ENCODE measurements at places on chromosomes 7 and 10.

- DNase-seq = no peak
These were observed 1167.6 kb downstream of the NXPH1 start for GRCh38 chr7:9600974-9601373.

DNA sequence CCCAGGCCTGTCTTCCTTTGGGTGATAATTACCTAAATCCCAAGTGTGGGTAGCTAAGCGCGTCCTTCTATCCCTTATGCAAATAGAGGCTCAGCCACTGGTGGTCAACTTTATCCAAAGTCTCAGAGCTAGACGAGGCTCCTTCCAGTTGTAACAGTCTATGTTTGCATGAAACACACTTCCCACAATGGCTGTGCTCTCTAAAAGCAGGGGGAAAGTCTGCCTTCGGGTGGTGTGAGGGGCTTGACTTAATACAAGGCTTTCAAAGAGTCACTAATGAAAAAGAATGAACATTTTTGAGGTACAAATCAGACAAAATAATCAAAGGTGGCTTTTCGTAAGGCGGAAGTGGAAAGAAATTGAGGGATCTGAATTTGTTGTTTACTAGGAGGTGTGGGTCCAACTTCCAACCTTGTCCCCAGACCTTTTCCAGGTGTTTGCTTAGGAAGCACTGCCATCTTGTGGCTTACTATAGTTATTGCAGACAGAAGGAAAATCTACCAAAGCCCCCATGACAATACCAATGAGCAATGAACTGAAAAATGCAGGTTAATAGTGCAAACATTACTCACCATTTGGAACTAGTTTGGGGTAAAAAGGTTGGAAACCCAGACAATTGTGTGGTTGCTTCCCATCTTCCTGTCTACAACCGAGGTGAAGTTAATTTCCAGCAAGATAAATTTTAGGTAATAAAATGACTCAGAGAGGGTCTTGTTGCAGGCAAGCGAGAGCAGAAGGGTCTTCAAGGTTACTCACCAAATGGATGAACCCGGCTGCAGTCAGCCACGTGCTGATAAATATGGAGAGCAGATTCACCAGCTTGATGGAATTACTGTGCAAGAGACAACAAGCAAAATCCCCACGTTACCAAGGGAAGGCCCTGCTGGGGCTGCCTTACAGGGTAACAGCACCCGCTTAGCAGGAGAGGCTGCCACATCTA is 525.7 kb downstream of the KCNMA1 start:
- DNase-seq = peak; percentile 45

- DNase-seq = no peak
These were observed 159.2 kb downstream of the RGS10 start for GRCh38 chr10:119383174-119383856.

- DNase-seq = no peak
These were observed 99.6 kb downstream of the JAZF1 start for GRCh38 chr7:28081016-28081415.

- DNase-seq = no peak
These were observed 918 bp downstream of the DBNL start for GRCh38 chr7:44045226-44046014.

- DNase-seq = no peak
These were observed 62.8 kb downstream of the PKD1L1 start for GRCh38 chr7:47885309-47885986.
